Mesothelial cell of epicardium (in vitro differentiated cells): ENCODE measurements at places on chromosomes 3 and 15. TPM values are rescaled to one million over a fixed set of nuclear protein-coding genes. Genes with fewer than 3 reads are reported as not detected.

GRCh38 chr15:51876169-51876568 lies 46.7 kb downstream of the TMOD3 start:
- peaks cover 27% of the 10 kb centered on the region for H3K4me1 ChIP-seq
- no peak for DNase-seq
- H3K27me3 ChIP-seq = no peaks in the 10 kb centered on the region
- H3K36me3 ChIP-seq = peaks cover 15% of the 10 kb centered on the region
- peak overlapping the region; percentile 13 for H3K27ac ChIP-seq

DNA sequence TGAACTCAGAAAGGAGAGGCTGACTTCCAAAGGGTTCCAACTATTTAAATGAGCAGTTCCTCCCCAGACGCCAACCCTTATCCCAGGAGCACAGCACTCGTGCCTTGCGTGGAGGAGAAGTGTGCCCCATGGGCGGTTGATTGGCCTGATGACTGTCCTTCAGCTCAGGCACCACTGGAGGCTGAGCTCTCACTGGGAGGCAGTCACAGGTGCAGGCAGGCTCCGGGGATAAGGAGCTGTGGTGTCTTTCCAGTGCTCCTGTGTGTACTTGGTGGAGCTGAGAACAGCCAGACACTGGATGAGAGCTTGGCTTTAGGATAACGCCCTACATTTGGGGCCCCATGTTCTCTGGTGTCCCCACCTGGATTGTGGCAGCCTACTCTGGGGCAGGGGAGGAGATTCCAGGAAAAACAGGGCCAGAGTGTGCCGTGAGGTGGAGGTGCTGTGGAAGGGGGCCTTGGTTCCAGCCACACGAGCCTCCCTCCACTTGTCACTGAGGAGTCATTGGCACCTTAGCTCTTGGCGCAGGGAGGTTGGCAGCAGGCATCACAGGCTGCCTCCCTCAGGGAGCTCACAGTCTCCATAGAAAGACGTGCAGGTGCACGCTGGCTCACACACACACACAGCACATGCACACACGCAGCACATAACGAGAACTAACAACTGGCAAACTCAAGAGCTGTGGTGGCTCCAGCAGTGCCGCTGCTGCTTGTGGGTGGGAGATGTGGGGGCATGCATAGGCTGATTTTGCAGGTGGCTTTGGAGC lies 22.7 kb upstream of the EPHB3 start:
- H3K36me3 ChIP-seq = no peaks in the 10 kb centered on the region
- H3K27ac ChIP-seq = no peak overlapping the region
- peaks cover under 1% of the 10 kb centered on the region for H3K4me1 ChIP-seq
- peak; percentile 34 for DNase-seq
- no peak overlapping the region for H3K4me3 ChIP-seq

Gene APOD
- total RNA-seq = 0.63 to 1.2 TPM (median 0.86 TPM) in 3 replicates

Gene TPRG1
- 1.9 to 3.3 TPM (median 2.4 TPM) in 3 replicates for total RNA-seq

Gene DHX36
- total RNA-seq = 94.0 to 112 TPM (median 110 TPM) in 3 replicates
